Activated naive CD4-positive, alpha-beta T cell treated with anti-CD3 and anti-CD28 coated beads, Interleukin-2, amount 50 U/mL, for 72 hours (primary cell): ENCODE measurements at places on chromosomes 1 and 21.

GRCh38 chr1:22545141-22545540 is 18.1 kb upstream of the EPHA8 start:
- no peak for DNase-seq

DNA sequence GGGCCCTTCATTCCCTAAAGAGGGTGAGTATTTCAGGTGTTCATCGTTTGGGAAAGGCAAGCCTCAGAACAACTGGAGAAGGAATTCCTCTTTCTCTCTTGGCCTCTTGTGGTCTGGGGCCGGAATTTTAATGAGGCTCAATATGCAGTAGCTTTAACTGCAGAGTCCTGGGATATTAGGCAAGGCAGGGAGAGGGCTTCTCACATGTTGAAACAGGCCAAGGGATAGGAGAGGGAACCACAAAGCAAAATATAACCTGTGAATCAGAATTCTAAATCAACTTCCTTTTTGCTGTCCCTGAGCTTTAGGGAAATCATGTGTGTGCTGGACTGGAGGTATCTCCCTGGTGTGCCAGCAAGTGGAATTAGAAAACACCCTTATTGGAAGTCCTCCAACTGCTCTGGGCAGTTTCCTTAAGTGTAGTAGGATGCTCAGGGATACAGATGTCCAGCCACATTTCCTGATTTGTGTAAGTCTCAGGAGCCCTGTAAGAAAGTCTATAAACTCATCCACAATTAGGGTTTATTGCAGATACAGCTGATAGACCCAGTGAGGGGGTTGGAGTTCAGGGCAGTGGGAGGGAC is 215.8 kb upstream of the ZRANB2 start:
- DNase-seq, result no peak

- no peak for DNase-seq
These were observed 306.1 kb downstream of the CTH start for GRCh38 chr1:70717211-70717610.

DNA sequence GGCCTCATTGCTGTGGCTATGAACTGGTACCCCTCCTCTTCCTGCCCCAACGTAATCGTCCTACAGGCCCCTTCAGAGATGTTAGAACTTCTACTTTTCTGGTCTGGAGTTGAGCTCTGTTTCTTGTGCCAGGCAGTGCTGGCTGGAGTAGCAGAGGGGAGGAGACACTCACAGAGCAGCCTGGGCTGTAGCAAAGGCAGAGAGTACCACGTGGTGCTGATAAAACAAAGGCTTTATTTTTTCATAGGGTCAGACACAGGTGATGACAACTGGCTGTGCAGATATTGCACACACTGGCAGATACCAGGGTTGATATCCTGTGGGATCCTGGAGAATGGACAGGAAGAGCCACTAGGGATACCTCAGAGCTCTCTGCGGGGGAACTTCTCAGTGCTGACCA is 23.2 kb downstream of the CRCT1 start:
- DNase-seq, result no peak

DNA sequence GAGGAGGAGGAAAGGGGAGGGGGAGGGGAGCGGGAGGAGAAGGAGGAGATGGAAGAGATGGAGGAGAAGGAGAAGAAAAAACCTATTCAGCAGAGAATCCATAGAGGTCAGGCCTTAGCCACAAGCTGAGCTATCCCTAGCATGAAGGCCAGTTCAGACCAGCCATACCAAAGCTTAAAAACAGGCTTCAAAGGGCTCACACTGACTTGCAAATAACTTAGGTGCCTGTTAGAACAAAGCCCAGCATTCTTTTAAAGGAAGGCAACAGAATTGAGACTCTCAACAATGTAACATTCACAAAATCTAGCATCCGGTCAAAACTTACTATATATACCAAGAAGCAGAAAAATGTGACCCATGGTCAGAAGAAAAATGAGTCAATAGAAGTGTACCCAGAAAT is 43.6 kb upstream of the IFFO2 start:
- no peak for DNase-seq

- DNase-seq, result no peak
These were observed 24.1 kb upstream of the A3GALT2 start for GRCh38 chr1:33344896-33345560.

DNA sequence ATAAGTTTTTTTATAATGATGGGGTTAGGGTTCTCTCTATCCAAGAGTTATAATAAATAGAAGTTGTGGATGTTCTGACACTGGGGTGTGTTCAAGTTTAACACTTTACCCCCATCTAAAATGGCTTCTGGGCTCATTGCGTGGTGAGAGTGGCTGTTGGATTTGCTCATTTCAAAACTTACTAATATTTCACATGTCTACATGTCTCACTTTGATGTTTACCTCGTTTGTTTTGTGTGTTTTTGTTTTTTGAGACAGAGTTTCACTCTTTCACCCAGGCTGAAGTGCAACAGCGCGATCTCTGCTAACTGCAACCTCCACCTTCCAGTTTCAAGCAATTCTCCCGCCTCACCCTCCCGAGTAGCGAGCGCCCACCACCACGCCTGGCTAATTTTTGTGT is 3.7 kb downstream of the RRP1B start:
- DNase-seq, result no peak

DNA sequence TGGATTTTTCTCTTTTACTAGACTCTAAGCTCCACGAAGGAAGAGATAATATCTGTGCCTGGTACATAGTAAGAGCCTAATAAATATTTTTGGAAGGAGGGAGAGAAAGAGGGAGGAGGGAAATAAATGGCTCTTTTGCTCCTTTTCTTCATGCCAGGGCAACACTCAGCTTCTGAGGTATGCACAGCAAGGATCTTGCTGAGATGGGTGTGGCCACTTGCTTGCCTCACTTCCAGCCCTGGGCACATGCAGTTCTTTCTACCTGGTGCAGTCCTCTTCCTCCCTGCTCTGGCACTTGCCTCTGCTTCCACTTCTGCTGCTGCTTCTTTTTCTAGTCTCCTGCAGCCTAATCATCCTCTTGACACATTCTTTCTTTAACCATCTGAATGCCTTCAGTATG is 148.1 kb downstream of the FGGY start:
- DNase-seq, result no peak

DNA sequence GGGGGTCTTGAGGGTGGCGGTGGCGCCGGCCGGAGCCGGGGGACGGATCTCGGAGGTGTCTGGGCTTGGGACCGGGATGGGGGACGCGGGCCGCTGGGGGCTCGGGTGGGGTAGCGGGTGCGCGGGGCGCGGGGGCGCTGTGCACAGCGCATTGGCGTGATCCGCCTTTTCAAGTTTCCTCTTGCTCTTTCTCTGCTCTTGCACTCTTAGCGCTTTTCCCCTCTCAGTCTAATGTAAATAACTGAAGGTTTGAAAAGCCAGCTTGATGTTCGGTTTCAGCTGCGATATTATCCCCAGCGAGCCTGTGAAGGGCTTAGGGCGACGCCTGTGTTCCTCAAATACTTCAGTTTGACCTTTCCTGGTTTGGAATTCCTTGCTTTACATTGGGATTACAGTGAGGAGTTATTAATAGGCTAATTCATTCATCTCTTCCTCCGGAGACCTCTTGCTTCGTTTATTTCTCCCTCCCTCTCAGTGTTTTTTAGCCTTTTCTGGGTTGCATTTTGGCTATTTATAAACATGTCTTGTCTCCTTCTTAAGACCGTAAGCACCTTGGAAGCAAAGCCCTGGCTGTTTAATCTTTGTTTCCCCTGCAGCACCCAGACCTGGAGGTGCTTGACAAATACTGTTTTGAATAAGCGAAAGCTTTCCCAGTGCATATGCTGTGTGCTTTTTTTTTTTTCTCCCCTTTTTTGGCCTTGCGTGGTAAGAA is 693 bp downstream of the RAB4A start:
- DNase-seq, result no peak

- DNase-seq, result no peak
These were observed 303.4 kb upstream of the PRMT6 start for GRCh38 chr1:106753066-106753465.

GRCh38 chr1:221856228-221857093 is 114.6 kb upstream of the DUSP10 start:
- no peak for DNase-seq

DNA sequence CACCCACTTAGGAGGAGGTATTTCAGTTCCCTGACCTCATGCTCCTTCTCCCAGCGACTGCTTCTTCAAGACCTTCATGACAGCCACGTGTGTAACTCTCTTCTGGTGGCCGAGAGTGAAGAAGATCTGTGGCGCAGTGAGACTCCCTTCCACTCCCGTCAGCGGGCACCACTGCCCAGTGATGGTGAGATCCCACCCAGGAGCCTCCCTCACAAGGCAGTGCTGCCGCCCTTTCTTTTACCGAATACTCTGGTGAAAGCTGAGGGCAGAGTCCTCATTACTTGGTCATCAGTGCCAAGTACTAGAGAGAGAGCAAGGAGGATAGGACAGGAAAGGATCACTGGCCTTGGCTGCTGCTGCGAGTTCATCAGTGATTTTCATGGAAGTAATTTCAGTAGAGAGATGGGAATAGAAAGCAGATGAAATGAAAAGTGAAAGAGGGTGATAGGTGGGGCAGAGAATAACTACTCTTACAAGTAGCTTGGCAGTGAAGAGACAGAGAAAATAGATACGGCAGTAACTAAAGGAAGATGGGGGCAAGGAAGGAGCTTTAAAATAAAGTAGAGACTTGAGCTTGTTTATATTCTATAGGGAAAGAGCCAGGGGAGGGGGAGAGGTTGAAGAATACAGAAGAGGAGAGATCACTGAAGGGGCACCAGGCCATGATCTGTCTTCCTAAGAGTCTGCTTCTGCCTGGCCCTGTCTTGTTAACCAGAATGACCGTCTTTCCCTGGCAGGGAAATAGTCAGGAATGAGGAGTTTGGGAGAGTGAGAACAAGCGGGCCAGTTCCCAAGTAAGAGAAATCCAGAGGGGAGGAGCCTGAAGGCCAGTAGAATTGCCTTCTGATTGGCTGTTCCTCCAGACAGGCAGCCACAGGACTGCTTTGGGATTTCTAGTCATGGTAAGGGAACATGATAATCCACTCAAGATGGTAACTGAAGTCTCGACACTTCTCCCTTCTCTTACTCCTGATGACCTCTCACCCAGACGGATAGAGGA is 18.3 kb downstream of the HYI start:
- DNase-seq, result no peak

- DNase-seq, result no peak
These were observed 128.2 kb downstream of the APP start for GRCh38 chr21:26042181-26042876.

GRCh38 chr1:113850127-113850796 is 21.2 kb downstream of the PTPN22 start:
- no peak for DNase-seq

DNA sequence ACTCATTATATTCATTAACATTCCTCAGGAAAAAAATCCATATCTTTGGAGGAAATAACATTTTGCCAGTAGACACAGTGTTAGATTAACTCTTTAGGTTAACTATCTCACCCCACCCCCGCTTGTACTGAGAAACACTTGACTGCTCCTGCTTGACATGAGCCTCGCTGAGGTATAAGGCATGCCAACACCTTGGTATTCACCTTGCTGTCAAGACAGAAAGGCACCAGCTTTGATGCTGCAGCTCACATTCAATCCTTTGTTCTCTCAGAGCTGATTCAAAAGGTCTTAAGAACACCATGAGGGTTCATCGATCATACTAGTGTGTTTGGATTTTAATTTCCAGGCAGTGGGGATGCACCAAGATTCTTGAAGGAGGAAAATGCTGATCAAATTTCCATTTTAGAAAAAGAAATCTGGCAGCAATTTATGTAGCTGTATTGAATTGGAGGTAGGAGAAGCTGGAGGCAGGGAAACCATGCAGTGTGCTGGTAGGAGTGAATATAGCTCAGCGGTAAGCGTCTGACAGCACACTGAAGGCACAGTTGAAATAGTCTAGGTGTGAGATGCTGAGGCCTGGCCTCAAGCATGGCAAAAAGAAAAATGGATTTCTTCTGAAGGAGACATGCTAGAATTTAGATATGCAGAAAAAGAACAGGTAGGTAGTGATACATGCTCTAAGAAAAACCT is 108.0 kb upstream of the ST6GALNAC5 start:
- no peak for DNase-seq

GRCh38 chr1:98044071-98044697 is 123.3 kb upstream of the DPYD start:
- no peak for DNase-seq

DNA sequence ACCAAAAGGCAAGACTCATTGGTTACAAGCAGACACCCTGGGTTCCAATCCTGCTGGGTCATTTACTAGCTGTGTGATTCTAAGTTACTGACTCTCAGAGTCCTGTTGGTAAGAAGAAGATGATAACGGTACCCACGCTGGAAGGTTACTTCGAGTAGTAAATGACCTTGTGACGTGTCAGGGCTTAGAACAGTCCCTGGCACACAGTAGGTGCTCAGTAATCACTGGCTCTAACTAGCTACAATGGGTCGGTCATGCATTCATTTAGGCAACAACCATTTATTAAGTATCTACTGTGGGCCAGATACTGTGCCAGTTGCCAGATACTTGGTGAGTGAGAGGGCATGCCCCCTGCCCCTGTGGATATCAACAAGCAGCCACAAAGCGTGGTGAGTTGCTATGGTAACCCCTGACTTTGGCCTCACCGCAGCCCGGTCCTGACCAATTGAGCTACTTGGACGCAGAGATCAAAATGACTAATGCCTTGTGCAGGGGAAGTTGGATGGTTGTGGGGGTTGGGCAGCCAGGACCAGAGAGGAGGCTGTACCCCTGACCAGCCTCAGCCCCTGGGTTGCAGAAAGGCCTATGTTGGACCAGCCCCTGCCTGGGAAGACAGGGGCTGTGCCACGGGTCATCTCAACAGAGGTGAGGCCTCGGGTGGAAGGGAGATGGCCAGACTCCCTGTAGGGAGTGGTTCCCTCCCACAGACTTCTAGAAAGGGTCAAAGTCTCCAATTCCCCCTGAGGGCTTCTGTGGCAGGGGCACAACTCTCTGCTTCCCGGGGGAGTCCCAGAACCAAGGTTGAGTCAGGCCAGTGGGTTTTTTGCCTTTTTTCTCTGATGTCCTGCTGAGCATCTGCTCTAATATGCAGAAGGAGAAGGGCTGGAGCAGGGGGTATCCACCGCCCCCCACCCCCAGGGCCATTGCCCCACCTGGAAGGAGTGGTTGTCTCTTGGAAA is 16.0 kb downstream of the DHRS3 start:
- peak; percentile 74 for DNase-seq

GRCh38 chr1:206467915-206468314 is 2.4 kb upstream of the IKBKE start:
- DNase-seq, result no peak

DNA sequence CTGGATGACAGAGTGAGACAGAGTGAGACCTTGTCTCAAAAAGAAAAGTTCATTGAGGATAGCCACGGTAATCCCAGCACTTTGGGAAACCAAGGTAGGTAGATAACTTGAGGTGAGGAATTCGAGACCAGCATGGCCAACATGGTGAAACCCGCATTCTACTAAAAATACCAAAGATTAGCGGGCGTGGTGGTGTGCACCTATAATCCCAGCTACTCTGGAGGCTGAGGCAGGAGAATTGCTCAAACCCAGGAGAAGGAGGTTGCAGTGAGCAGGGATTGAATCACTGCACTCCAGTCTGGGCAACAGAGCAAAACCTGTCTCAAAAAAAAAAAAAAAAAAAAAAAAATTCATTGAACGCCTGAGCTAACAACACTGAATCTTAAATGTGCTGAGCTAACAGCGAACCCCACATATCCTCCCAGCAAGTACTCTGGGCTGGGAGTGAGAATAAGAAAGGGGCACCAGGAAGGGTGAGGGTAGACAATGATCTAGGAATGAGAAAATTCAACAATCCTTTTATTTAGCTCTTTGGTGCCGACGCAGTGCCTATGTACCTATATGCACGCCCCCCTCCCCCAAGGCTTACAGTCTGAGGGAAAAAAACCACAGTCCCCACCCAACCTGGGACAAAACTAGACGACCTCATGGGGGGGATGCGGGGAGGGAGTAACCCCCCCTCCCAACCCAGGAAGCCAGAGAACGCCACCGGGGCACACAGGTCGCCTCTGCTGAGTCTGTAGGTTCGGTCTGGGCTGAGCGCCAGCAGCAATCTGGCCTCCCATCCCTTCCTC is 1.4 kb upstream of the CACNA1S start:
- no peak for DNase-seq
